ENCODE measurements at places on chromosomes 16 and 17.

- DNase-seq, result peak; percentile 52
Measured at GRCh38 chr16:87210894-87211293, 106.3 kb downstream of the C16orf95 start.

GRCh38 chr17:49996121-49996494 is 1.1 kb upstream of the DLX3 start:
- DNase-seq, result no peak

DNA sequence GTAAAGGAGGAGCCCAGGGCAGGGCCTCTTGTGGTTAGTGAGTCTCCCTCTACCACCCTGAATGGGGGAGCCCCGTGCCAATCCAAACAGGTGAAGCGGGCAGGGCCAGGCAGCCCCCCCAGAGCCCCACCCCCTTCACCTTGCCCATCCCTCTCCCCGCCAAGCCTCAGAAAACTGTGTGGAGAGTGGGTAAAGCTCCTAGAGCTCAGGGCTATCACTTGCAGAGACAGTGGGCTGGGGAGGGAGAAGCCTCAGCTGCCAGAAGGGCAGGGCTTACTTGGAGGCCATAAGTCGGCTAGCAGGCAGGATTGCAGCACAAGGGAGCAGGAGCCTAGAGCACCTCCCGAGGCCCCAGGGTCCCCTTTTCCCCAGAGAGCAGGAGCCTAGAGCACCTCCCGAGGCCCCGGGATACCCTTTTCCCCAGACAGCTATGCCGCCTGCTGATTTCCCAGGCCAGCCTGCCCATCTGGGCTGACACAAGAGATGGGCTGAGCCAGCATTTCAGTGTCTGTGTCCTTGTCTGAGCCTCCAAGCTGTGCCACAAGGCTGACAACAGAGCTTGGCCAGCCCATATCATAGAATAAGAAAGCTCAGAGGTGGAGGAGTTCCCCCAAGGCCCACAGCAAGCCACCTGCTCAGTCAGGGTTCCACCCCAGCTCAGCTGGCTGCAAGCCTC is 6.7 kb upstream of the KRT14 start:
- DNase-seq, result no peak

GRCh38 chr16:78903237-78903636 is 697.3 kb downstream of the MAF start:
- no peak for DNase-seq

DNA sequence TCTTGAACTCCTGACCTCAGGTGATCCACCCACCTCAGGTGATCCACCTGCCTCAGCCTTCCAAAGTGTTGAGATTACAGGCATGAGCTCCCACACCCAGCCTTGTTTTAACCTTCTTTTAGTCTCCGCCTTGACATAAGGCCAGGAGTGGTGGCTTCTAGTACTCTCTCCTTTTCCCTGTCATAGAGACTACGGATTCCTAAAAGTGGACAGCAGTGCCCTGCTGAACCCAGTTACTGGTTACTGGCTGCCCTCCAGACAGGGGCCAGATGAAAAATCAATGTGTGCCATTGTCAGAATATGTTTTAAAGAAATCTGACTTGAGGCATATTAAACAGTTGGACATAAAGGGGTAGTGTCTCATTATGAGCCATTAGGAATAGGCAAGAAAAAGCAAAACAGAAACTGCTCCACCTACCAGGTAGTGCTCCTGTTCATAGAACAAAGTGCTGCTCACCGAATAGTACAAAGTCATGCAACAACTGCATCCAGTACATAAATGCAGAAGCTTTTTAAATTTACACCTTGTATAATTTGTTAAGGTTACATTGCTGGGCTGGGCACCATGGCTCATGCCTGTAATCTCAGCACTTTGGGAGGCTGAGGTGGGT is 32.1 kb downstream of the TRIM25 start:
- DNase-seq, result no peak

DNA sequence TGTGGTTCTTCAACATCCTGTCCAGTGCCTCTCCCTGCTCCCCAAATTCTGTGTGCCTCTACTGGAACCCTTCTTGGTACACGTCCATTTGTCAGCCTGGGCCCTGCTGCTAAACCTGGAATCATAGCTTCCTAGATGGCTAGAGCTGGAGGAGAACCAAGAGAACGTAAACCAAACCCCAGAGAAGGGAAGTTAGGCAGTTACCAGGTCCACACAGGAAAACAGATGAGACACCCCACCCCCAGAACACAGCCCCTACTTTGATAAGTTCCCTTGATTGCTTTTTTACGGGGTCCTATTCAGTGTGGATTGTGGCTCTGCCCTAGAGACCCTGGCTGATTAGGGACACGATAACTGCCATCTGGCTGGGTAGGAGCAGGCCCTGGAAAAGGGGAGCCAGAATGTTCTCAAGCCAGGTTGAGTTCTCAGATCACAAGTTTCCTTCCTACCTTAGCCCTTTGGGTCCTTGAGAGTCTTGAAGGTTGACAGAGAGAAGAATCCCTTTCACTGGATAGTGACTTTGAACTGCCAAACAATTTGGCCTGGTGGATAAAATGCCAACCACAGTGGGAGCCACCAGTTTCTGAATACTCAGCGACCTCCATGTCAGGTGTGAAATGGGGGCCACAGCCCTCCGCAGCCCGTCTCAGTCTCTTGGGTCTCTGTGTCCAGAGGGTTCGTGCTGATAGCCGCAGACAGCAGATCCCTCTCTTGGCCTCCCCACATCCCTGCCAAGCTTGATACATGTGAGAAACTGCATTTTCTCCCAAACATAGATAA is 7.9 kb downstream of the TBX4 start:
- DNase-seq, result no peak

DNA sequence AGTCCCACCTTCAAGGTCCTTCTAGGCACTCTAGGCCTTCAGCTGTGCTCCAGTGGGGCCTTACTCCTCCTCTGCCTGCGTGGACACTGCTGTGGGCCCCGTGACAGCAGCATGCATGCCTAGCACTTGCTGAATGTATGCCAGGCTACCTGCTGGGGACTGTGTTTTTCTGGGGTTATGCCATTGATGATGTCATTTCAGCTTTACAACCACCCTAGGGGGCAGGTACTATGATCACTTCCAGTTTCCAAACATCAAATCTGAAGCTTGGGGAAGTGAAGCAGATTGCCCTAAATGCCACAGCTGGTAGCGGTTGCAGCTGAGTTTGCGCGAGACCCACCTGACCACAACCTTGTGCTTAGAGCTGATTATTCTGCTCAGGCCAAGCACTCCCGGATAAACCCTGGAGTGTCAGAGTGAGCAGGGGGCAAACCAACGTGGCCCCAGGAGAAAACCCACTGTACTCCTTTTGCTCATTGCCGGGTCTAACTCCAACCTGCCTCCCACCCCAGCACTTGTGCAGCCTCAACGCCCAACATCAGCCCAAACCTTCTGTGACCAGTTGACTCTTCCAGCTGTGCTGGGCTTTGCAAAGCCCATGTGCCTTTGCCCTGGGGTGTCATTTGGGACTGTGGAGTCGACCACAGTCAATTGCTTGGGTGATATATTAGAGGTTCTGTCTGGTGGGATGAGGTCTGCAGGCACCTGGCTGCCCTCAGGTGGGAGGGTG is 168.4 kb downstream of the ENGASE start:
- no peak for DNase-seq

DNA sequence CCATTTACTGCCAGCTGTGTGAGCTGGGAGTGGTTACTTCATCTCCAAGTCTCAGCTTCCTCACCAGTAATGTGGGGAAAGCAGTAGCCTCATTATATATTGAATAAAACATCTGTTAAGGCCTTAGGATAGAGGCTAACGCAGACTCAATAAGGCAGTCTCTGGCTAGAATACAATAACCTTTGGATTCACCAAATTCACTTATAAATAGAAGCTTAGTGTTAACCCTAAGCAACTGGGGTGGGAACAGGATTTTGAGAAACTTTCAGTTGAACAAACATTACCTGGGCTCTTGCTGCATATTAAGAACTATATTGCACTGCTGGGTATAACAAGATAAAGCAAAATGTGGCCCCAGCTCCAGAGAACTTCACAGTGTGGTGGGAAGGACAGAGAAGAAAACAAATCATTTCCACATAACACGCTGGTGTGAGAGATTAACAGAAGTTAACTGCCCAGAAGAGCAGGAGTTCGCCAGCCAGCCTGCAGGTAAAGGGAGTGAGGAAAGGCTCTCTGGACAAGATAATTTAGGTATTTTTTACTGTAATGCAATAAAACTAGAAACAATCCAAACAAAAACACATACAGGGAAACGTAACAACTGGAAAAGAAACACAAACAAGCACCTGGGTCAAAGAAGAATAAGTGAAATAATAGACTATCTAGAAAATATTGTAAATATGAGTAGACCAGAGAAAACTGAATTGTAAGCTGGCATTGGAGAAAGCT is 57.0 kb downstream of the USP31 start:
- no peak for DNase-seq
